Right renal pelvis (tissue), 4 donors: ENCODE measurements at places on chromosomes 16 and 17. TPM values are rescaled to one million over a fixed set of nuclear protein-coding genes. Genes with fewer than 3 reads are reported as not detected.

DNA sequence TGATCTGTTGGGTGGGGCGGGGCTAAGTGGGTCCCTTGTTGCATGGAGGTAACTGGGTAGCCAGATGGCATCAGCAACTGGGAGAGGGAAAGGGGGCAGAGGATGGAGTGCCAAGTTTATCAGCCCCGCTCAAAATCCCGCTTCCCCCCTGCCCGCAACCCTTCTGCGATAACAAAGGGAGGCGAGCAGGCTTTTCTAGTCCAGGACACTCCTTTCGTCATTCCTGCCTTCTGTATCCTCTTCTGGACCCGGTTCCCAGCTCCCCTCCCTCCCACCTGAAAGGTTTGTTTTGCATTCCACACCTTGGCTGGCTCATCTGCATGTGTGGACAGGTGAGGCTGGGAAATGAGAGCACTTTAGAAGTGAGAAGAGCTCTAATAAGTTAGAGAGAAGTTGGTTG is 53.3 kb downstream of the HLF start:
- no peak for DNase-seq

- DNase-seq: no peak
These were observed 208.6 kb downstream of the KATNIP start for GRCh38 chr16:27758544-27758943.

DNA sequence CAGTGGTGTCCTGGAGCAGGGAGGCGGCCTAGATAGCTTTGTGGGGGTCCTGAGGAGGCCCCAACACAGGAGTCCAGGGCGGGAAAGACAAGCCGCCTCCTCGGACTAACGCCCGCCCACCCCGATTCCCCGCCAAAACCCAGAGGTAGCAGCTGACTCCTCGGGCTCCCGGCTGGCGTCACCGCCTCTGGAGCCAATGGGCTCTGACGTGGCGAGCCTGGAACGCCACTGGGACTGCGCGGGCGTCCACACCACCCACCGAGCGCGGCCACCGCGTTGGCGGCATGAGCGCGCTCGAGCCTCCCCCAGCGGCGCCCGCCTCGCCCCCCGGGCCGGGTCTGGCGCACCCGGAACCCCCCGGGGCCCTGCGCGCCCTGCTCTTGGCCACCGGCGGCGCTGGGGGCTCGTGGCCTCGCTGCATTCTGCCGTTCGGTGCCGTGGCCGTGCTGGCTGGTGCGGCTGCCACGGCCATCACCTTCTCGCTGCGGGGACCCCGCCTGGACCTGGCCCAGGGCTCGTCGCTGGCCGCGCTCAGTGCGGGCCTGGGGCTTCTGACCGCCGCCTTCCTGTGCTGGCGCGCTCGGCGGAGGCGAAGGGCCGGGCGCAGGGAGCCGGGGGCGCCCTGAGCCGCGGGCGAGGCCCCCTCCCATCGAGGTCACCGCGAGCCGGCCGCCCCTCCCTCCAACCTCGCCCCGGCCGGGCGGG is 3.4 kb upstream of the NTN3 start:
- DNase-seq: no peak

DNA sequence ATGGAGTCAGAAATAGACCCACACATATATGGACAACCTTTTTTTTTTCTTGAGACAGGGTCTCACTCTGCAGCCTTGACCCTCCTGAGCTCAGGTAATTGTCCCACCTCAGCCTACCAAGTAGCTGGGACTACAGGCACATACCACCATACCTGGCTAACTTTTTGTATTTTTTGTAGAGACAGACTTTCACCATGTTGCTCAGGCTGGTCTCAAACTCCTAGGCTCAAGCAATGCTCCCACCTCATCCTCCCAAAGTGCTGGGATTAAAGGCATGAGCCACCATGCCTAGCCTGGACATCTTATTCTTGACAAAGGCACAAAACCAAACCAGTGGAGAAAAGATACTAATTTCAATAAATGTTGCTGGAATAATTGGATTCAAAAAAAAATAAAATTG is 14.7 kb upstream of the NACA2 start:
- no peak for DNase-seq

- DNase-seq: no peak
These were observed 20.4 kb downstream of the ZNHIT3 start for GRCh38 chr17:36506831-36507230.

DNA sequence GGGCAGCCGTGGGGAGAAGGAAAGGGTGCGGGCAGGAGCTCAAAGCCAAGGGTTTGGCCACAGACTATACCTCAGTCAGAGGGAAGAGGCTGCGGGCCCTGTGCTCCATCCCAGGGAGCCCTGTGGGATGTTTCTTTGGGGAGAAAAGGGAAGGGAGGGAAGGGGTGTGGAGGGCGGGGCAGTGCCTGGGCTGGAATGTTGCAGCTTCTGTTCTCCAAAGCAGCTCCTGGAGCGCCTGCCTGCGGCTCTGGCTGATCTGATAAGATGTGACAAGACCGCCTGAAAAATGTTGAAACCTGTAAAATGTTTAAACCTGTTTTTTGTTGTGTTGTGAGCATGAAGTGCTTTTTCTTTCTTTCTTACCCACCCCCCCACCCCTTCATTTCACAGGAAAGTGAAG is 32.8 kb downstream of the WNT3 start:
- no peak for DNase-seq

DNA sequence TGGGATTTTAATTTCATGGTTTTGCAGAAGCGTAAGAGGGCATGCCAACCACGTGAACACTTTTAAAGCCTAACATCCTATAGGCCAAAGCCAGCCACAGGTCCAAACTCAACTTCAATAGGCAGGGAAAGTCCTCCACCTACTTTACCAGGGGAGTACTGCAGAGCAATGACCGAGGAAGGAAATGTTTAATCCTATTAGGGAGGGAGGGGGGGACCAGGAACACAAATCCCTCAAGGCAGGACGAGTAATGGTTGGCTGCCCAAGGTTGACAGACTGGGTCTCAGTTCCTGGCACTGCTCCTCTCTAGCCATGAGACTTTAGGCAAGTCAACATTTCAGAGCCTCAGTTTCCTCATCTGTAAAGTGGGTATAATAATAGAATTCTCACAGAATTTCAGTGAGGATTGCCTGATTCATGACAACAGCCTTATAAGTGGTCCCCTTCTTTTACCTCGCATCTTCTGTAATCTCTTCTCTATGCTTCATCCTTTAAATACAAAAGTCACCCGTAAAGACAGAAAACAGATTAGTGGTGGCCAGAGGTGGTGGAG is 315.8 kb downstream of the HAPSTR1 start:
- DNase-seq: no peak

Gene OVCA2
- polyA plus RNA-seq: 14.8 TPM

Gene ST3GAL2
- 34.7 TPM for polyA plus RNA-seq
